ENCODE measurements at places on chromosomes 1 and 21.

GRCh38 chr1:174884566-174884965, 115.2 kb upstream of the CACYBP start:
- DNase-seq = no peak

- DNase-seq = no peak
Measured at GRCh38 chr1:155081472-155082300, 3.0 kb downstream of the EFNA3 start.

DNA sequence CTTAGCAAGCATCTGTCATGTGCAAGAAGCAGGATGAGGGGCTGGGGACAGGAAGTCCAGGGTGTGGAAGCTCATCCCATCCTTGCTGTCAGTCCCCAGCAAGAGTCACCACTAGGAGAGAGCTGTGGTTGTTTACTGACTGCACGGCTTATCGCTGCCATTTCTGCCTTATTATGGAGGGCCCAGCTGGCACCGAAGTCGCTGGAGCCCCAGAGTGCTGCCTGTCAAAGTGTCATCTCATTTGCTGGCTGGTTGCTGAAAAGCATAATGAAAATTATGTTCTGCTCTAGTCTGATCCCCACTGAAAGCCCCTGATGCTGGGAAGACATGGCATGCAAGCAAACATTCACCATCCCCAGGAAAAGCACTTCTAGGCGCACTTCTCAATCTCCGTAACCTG, 642.7 kb downstream of the NPHP4 start:
- no peak for DNase-seq

- DNase-seq = no peak
Measured at GRCh38 chr1:18927082-18927653, 24.8 kb upstream of the ALDH4A1 start.
